ENCODE measurements at places on chromosomes 7 and 10.

DNA sequence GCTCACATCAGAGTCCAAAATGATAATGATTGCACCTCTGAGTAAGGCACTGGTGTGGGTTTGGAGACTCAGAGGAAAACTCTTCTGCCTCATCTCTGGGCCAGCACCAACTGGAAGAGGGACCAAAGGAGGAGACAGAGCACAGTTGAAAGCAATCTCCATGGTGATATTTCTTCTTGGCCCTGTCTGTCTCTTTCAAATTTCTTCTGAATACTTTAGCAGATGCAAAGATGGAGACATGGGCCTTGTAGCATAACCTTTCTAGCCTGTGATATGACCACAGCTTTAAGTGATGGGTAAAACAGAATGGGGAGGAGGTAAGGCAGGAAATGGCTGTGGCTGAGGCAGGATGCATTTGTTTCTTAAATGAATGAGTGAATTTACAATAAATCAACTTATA lies 12.2 kb upstream of the GIMAP7 start:
- no peak for DNase-seq

GRCh38 chr7:129417073-129417472 lies 17.2 kb upstream of the STRIP2 start:
- no peak for DNase-seq

DNA sequence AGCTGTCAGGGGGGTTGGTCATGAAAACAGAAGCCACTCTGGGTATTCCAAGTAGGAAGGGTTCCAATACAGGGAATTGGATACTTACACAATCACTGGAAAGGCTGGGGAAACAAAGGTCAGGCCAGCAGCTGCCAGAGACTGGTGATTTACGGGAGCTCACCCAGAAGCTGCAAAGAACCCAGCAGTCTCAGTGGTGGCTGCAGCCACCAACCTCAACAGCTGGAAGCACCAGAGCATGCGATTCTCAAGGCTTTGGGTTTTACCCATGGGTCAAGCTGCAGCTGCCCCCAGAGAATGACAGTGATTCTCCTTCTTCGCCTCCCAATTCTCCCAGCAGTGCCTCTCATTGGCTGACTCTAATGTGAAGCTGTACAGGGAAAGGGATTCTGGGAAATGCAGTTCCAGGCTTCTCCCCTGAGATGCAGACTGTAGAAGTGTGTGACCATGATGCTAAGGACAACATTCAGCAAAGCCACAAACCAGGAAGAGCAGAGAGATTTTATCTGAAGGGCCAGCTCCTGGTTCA lies 107.2 kb upstream of the TCF7L2 start:
- DNase-seq, result no peak

- DNase-seq, result peak; percentile 35
Measured at GRCh38 chr10:116699049-116699448, 43.3 kb downstream of the HSPA12A start.

DNA sequence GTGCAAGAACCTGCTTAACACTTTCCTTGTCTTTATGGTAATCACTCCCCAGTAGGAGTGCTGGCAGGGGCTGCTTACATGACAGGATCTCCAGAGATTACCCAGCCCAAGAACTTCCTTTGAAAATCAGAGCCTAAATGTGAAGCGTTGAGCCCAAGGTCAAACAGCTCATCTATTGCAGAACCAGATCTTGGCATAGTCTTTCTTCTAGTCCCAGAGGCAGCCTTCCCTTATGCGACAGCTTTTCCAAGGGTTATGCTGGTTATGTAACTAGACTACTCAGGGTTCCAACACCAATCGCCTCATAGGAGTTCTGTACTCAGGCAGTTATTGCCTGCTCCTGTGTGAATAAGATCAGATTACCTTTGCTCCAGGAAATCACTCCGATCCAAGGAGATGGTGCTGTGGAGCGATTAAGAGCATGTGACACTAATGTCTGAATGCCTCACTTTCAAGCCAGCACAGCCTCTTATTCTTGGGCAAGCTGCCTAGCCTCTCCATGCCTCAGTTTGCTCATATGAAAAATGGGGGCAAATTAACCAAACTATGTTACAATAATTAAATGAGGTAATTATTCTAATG lies 8.4 kb upstream of the LGI1 start:
- no peak for DNase-seq

DNA sequence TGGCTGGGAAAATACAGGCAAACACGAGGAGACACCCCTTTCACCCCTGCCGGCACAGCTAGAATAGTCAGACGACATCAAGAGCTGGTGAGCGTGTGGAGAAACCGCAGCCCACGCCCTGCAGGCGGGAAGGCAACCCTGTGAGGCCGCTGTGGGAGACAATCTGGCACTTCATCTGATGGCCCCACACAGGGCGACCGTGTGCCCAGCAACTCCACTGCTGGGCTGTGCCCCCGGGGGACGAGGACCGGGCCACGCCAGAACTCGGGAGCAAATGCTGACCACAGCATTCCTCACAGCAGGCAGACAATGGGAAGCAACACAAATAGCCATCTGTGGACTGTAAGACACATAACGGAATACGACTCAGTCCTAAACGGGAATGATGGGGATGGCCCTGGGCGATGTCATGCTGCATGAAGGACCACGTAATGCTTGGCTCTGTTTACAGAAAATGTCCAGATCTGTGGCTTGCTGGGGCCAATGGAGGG lies 58.9 kb downstream of the CFAP46 start:
- no peak for DNase-seq

GRCh38 chr10:100728928-100729861 lies 16.2 kb upstream of the PAX2 start:
- no peak for DNase-seq

All from spinal cord (tissue), 10 donors.